ENCODE measurements at places on chromosomes 7 and 10.

- no peak for DNase-seq
These were observed 81.6 kb upstream of the SAMD8 start for GRCh38 chr10:75029857-75030256.

DNA sequence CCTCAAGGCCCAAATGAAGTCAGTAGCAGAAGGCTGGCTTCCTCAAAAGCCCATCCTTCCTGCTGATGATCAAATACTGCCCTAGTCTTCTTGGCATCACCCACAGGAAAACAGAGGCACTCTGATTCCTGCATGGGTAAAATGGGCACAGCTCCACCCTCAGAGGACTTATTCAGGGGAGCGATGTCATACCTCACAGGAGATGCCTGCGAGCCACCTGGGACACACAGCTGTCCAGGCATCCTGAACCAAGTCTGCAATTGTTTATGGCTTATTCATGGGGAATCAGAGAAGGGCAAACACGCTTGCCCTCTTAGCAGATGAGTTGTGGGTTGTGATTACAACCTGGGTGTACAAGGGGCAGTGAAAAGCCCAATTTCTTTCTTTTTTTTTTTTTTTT is 22.0 kb upstream of the LMTK2 start:
- DNase-seq, result no peak

GRCh38 chr7:41492603-41493002 is 210.3 kb downstream of the INHBA start:
- DNase-seq, result no peak

GRCh38 chr10:91514787-91515186 is 104.6 kb downstream of the HECTD2 start:
- no peak for DNase-seq

- DNase-seq, result no peak
These were observed 518.9 kb downstream of the GALNT17 start for GRCh38 chr7:71650653-71651337.

GRCh38 chr7:41881331-41882130 is 178.6 kb upstream of the INHBA start:
- no peak for DNase-seq

- DNase-seq, result peak; percentile 58
These were observed at the start of gene ZNF727 for GRCh38 chr7:64045301-64046040. Gene ZNF727 (plus strand): TSS chr7:64045434. CDS start chr7:64045622, 188 bp downstream.

- no peak for DNase-seq
These were observed 30.5 kb downstream of the KIAA1217 start for GRCh38 chr10:24239289-24240040.

DNA sequence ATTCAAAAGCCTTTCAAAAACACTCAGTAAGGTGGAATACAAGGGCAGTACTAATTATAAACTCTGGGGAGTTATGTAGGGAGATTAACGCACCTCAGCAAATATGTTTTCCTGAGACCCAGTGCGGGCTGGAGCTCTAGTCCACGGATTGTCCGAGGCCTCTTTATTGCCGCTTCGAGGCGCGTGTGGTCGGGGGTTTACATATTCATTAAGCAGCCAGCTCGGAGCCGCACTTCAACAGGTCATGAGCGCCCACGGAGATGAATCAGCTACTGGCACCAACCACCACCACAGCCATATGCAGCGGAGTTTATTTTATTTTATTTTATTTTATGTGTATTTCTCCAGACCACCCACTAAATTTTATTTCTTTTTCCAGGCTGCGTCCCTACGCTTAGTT is 195.9 kb upstream of the ADARB2 start:
- no peak for DNase-seq

DNA sequence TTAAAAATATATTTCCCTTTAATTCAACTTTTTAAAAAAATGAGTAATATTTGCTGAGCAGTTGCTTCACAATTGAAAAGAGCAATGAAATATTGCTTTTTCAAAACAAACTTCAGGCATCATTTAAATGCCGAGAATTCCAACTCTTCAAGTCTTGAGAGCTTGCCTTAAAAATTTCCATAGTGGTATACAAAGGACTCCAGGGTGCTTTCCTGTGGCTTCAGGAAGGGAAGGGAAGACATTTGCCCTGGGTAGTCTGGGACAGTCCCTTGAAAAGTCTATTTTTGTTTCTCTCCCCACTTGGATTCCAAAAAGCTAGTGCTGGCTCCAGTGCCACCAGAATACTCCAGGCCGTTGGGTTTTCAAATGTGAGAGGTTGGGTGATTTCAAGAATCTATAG is 71.7 kb downstream of the HYCC1 start:
- DNase-seq, result no peak

DNA sequence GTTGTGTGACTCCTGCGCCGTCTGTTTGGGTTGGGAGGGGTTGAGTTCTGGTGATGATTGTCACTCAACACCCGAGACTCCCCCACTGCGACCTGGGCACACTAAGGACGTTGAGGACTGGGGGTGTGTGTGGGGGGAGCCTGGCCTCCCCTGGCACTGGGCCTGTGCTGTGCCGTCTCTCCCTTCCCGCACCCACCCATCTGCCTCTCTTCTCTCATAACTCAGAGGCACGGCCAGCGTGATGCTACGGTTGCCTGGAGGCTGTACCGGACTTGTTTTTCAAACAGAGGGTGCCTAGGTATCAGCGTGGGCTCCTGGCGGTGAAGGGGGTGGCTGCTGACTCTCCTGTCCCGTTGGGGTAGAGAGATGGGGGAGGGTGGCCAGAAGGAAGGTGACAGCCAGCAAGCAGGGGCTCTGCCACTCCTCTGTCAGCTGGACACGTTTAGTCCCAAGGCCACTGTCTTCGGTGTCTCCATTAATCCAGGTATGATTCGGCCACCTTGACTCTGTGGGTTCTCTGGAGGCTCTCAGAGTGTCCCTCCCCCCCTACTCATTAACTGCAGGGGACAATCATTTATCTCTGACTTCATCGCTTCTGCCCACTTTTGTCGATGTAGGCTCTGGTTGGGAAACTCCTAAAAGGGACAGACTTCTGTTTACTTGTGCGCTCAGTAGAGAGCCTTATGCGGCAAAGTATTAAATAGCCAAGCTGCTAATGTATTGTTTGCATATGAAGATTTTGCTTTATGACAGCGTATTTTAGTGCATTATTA is 56.5 kb upstream of the PFKFB3 start:
- DNase-seq, result no peak

Data from hypothalamus (tissue), 51 donors.